ENCODE measurements at places on chromosomes 2 and 18.

GRCh38 chr2:217249121-217250012, 389.5 kb upstream of the TNP1 start:
- DNase-seq = no peak

- DNase-seq = no peak
Measured at GRCh38 chr2:17106418-17106817, 411.8 kb downstream of the RAD51AP2 start.

- DNase-seq = no peak
Measured at GRCh38 chr2:110847651-110848050, 115.3 kb downstream of the ACOXL start.

- no peak for DNase-seq
Measured at GRCh38 chr2:158635961-158636601, 159.0 kb upstream of the DAPL1 start.

DNA sequence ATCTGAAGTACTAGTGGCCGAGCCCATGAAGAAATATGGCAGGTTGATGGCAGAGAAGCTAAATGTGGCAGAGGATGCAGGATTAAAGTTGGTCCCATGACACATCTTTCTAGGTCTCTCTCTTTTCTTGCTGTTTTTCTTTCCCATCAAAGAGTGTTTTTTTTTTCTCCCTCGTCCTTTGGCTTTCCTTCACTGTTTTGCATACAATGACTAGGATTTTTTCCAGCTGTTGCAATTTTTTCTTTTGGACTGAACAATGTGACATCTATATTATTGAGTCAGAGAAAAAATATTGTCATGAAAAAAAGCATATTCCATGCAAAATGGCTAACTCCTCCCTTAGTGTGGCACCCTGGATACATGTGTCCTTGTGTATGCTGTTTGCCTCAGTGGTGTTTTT, 939.5 kb upstream of the FANCL start:
- DNase-seq = no peak

DNA sequence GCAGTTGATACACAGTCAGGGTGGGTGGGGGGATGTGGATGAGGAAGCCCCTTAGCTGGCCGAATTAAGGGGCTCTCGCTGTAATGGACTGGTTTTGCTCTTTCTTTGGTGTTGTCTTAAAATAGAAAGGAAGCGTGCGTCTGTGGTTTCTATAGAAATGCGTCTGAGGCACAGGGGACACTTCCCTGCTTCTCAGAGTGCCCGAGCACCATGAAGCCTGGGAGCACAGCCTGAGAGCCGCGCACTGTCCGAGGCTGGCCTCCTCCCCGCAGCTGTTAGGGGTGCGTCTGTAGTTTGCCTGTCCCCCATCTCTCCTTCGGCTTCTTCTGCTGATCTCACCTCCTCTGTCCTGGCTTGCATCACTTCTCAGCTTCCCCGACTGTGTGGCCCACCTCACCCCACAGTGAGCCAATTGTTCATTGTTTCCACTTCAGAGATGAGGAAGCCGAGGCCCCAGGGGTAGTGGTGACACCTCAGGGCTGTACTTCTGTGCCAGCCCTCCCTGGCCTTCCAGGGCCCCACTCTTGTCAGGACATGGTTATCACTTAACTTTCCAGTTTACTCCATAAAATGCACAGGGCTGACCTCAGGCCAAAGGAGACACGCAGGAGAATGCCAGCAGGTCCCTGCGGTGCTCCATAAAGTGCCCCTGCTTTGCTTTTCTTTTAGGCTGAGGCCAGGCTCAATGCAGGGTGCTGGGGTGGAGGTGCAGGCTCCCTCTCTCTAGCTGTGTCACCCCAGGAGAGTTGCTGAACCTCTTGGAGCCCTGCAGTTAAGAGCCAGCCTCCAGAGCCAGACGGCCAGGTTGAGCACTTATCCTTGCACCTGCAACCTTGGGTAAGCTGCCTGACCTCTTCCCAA, 210.6 kb downstream of the SEPTIN10 start:
- no peak for DNase-seq

DNA sequence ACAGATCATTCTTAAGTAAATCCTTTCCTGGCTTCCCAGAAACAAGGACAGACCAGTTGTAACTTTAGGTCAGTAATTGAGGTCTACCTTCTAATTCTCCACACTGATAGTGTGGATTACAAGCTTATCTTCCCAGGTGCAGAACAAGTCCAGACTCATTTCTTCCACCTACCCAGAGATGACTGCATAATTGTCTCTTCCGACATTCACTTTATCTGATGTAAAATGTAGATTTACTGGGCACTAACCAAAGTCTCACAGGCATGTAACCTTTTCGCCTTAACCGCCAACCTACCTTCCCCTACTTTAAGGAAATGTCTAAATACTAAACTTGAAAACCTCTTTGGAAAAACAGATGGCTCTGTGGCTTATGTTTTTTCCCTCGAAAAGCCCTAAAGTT, 96.2 kb downstream of the NCK2 start:
- no peak for DNase-seq

- DNase-seq = no peak
Measured at GRCh38 chr18:5429681-5430080, 114.1 kb downstream of the EPB41L3 start.

- DNase-seq = no peak
Measured at GRCh38 chr18:42559069-42559690, 556.3 kb downstream of the RIT2 start.

GRCh38 chr2:66875941-66876462, 441.1 kb downstream of the MEIS1 start:
- DNase-seq = no peak

- no peak for DNase-seq
Measured at GRCh38 chr2:216082805-216083204, 1.1 kb downstream of the TMEM169 start.

DNA sequence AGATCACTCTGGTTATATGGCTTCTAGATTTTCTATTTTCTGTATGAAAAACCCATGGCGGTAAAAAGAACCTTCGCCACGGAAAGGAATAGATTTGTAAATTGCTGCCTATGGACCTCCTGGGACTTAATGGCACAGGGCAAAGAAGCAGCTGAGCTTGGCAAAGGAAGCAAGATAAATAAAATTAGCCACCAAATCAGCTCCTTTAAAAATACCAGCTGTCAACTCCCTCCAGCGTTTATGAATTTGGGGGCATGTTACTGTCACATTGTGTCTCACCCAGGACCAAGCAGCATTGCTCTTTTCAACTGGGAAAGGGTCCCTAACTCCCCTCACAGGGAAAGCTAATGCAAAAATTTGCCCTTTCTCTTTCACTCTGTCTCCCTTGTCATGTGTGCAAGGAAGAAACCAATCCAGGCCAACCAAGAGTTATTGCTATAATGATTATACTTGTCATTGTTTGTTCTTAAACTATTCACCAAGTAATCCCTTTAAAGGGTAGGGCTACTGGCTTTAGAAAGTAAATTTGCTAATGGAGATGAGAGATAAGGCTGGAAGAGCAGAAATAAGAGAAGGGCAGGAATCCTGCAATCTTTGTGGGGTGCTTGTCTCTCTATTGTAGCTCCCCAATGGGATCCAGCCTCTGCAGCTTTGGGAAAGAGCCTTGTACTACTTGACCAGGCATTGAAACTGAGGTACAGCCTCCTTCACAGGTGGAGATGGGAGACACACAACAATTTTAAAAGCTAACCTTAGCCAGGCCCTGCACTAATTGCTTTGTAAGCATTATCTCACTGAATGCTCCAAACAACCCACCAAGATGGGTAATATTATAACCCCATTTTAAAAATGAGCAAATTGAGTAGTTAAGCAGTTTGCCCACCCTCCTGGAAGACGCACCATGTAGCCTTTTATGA, 119.1 kb upstream of the KLF7 start:
- no peak for DNase-seq

- DNase-seq = no peak
Measured at GRCh38 chr2:46181789-46182530, 115.2 kb upstream of the EPAS1 start.

- DNase-seq = no peak
Measured at GRCh38 chr2:190121971-190122370, 59.4 kb upstream of the MSTN start.

DNA sequence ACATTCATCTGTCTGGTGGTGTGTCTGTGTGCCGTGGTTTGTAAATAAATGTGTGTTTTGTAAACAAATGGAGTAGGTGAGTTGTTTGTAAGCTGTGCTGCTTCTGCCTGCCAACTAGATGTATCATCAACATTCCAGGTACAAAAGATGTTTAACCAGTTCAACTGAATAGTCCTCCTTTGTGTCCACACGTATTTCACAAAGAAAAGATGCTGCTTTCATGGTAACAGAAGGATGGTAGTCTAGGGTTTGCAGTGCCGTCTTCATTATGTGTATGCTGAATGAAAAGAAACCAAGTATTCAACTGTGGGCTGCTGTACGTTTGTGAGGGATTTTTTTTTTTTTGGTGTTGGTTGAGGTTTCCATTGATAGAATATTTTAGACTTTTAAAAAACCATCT, 72.1 kb downstream of the CAMKMT start:
- DNase-seq = no peak

- no peak for DNase-seq
Measured at GRCh38 chr18:58069721-58070292, 25.8 kb downstream of the NEDD4L start.

DNA sequence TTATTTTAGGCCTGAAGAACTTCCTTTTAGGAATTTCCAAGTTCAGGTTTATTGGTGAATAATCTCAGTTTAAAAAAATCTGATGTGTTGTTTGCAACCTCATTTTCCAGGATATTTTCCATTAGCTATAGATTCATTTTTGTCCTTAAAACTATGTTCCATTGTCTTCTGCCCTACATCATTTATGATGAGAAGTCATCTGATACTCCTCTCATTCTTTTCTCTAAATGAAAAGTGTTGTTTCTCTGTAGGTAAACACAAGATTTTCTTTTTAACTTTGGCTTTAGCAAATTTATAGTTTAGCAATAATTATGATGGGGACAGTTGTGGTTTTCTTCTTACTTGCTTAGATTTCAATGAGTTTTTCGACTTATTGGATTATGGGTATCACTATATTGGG, 427.3 kb downstream of the DCDC2C start:
- DNase-seq = no peak

DNA sequence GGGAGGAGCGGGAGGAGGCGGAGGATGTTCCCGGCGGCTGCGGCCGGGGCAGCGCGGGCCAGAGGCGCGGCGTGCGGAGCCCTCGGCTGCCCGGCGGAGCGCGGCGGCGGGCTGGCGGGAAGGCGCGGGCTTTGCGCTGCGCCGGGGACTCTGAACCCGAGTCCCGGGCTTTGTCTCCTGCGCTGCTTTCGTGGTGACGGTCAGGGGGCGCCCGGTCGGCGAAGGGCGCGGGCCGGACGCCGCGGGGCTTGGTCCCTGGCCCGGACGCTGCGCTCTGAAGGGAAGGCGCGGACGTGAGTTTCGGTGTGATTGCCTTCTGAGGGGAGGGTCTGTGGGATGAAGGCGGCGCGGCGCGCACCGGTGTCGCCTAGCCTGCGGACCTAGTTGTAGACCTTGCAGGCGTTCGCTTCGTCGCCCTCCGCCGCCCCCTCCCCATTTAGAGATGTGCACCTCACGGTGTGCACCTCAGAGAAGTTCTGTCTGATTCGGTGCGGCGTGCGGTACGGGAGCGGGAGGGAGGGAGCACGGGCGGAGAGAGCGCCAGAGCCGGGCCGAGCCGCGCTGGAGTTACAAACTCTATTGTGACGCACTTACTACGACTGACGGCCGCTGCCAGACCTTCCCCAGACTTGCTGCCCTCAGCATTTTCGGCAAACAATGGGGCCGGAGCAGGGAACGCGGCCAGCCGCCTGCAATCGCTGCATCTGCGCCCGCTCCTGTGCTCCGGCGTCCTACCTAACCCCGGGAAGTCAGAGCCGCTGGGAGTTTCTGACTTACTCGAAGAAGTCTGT, 2.1 kb downstream of the BCL2L11 start:
- DNase-seq = peak; percentile 32

DNA sequence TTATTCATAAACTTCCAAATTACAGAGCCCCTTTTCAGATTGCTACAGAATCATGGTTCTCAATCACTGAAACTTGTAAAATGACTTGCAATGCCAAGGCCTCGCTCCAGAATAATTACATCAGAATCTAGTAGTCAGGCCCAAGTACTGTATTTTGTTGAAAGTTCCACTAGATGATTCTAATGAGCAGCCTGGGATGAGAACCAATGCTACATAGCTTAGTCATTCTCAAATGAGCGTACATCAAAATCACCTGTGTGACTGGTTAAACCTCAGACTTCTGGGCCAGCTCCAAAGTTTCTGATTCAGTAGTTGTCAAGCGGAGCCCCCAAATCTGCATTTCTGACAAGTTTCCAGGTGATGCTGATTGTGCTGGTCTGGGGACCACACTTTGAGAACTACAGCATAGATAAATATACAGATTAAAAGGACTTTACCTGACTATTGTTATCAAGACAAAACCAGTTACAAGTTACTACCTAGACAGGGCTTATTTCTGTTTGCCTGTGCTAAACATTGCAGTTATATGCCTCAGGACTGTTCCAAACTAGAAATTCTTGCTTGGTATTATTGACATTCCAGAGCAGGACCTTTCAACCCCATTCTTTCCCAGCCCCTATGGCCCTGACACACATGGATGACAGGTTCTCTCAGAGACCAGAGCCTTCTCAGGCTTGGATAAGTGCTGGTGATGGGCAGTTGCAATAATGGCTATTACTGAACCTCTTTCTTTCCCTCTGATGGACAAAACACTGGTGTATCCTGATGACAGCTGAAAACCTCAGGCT, 83.1 kb downstream of the UPP2 start:
- DNase-seq = no peak

GRCh38 chr2:236293241-236293810, 29.1 kb upstream of the ASB18 start:
- DNase-seq = no peak

DNA sequence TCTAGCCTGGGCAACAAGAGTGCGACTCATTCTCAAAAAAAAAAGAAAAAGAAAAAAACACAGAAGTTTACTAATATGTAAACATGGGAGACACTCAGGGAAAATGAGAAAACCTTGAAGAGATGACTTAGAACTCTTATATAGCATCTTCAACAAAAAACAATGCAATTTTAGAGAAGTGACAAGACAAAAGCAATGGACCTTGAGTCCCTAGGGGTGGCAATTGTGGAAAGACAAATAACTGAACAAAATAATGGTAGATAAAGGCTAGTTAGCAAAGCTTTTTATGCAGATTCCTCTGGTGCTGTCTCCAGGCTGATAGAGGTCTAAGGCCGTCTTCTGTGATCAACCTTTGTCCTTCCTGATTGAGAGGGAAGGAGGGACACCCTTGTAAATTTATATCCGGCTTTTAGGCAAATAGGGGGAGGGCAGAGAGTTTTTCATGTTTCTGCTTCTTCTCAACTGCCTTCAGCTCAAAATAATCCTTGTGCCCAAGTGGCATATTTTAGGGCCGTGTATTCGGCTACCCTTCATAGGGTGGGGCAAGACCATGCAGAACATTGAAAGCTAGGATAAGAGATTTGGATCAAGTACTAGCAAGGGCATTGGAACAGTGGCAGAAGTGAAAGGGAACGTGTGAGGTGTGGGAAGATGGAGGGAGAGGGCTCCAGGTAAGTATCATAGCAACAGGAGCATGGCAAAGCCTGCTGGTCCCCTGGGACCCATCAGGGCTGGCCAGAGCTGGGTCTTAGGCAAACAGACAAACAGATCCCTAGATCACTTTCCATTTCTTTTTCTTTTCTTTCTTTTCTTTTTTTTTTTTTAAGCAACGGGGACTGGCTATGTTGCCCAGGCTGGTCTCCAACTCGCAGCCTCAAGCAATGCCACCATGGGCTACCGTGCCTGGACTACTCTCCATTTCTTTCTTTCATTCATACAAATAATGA, 116.2 kb upstream of the STPG4 start:
- no peak for DNase-seq

All from fibroblast of skin of left quadriceps (primary cell).